ENCODE measurements at places on chromosomes 5 and 9.

DNA sequence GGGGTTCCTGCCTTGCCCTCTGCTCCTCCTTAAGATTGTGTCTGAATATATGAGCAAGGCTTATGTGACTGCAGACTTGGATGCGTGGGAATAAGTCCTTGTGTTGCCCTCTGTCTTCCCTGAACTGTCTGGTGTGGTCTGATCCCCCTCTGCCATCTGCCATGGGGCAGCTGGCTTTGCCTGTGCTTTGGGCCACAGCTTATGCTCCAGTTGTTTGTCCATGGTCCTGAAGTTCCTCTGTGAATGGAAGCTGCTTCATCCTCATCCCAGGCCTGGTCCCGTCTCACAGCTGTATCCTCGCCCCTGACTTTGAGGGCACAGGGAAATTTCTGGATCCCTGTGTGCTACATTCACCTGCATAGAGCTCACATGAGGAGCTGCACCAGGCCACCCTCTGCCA is 14.7 kb downstream of the IL31RA start:
- DNase-seq: peak; percentile 37

DNA sequence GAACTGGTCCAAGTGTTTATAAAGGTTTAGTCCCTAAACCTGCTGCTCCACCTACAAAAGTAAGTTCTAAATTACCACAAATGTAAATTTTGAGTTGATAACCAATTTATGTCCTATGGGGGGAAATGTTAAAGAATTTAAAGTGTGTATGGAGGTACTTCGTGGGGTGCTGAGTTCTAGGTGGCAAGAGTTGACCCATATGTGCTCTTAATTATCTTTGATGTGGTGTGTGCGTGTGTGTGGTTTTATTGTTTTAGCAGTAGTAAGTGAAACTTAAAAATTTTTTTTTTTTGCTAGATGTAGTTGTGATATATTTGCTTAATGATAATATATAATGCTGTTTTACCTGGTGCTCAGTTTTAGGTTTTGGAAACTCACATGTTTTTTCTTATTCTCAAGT is 72.6 kb downstream of the GPBP1 start:
- DNase-seq: no peak

GRCh38 chr5:58818465-58818864 is 235.6 kb downstream of the RAB3C start:
- no peak for DNase-seq

- no peak for DNase-seq
Observed at GRCh38 chr5:131654776-131655175, 19.7 kb upstream of the RAPGEF6 start.

GRCh38 chr5:158618256-158618655 is 481.5 kb downstream of the EBF1 start:
- DNase-seq: no peak

DNA sequence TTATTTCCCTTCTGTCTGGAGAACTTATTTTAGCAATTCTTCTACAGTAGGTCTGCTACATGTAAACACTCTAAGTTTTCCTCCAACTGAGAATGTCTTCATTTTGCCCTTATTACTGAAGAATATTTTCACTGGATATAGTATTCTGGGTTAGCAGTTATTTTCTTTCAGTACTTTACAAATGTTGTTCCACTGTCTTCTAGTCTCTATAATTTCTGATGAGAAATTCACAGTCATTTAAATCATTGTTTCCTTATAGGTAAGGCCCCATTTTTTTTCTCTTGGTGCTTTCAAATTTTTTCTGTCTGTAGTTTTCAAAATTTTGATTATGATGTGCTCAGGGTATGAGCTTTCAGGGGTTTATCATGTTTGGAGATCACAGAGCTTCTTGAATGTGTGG is 30.8 kb downstream of the MGAT1 start:
- DNase-seq: no peak

- no peak for DNase-seq
Observed at GRCh38 chr5:9858043-9858442, 227.9 kb upstream of the TAS2R1 start.

- DNase-seq: no peak
Observed at GRCh38 chr9:33223696-33224095, 16.3 kb upstream of the SPINK4 start.

- no peak for DNase-seq
Observed at GRCh38 chr9:78695519-78695918, 398.6 kb downstream of the PSAT1 start.

DNA sequence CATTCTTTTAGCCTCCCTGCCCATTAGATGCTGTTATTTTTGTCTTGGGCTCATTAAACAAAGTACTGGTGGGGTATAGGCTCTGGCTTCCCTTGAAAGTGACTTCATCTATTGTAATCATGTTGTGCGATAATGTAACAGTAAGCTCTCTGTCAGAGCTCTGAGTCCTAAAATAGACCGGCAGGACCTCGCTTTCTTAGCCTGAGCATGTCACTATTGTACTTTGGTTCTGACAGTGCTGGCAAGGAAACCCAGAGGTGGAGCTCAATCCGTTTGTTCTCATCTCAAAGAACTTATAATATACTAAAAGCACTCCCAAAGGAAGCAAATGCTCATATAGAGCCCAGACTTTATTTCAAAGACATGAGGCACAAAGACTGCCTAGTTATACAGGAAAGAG is 339.1 kb upstream of the CCNH start:
- DNase-seq: no peak

DNA sequence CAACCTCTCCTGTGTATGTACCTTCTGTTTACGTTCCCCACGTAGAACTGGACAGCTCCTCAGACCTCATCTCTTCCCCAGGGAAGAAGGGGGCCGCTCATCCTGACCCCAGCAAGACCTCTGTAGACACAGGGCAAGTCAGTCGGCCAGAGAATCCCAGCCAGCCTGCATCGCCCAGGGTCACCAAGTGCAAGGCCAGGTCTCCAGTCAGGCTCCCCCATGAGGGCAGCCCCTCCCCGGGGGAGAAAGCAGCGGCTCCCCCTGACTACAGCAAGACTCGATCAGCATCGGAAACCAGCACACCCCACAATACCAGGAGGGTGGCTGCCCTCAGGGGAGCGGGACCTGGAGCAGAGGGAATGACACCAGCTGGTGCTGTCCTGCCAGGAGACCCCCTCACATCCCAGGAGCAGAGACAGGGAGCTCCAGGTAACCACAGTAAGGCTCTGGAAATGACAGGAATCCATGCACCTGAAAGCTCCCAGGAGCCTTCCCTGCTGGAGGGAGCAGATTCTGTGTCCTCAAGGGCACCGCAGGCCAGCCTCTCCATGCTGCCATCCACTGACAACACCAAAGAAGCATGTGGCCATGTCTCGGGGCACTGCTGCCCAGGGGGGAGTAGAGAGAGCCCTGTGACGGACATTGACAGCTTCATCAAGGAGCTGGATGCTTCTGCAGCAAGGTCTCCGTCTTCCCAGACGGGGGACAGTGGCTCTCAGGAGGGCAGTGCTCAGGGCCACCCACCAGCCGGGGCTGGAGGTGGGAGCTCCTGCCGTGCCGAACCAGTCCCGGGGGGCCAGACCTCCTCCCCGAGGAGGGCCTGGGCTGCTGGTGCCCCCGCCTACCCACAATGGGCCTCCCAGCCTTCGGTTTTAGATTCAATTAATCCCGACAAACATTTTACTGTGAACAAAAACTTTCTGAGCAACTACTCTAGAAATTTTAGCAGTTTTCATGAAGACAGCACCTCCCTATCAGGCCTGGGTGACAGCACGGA is 86.7 kb downstream of the GOLPH3 start:
- DNase-seq: no peak

GRCh38 chr9:28053096-28053777 is 480.0 kb upstream of the C9orf72 start:
- DNase-seq: no peak

- no peak for DNase-seq
Observed at GRCh38 chr5:168939887-168940544, 360.8 kb upstream of the PANK3 start.

DNA sequence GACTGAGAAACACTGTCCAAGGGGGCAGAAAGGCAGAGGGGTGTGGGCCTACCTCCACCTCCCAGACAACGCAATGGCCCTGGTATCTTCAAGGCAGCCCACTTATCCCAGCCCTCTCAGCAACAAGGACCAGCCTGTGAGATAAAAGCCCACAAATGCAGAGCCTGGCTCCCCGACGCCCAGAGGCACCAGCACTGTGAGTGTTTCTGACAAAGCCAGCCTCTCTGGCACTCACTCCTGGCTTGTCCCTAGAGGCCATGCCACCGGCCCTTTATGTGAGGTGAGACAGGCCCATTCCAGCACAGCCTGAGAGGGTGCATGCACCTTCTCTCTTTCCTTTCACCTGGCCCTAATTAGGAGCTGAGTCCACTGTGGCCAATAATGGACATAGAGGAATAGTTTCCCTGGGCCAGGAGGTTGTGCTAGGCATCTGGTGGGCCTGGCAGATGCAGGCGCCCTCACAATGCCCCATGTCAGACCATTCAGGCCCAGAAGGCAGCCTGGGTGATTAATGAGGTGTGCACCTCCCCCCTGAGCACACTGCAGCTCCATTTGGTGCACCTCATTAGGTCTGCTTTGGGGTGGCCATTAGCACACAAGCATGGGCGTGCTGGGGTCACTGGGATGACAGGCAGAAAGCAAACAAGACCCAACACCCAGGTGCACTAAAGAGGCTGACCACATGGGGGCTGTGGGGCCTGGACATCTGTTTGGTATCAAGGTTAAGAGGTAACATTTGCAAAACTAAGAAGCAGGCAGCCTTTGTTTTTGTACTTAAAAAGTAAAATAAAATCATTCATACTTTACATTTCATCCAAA is 176.0 kb downstream of the MED10 start:
- no peak for DNase-seq

GRCh38 chr5:168432903-168433302 is 53.4 kb upstream of the RARS1 start:
- DNase-seq: no peak

DNA sequence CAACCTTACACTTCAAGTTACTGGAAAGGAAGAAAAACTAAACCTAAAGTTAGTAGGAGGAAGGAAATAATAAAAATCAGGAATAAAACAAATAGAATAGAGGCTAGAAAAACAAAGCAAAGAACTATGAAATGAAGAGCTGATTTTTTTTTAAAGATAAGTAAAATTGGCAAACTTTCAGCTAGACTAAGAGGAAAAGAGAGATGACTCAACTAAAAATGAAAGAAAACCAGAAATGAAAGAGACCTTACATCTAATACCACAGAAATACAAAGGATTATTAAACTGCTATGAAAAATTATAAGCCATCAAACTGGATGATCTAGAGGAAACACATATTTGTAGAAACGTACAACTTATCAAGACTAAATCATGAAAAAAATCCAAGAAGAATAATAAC is 60.0 kb downstream of the PRRC1 start:
- DNase-seq: no peak

GRCh38 chr9:70811638-70812037 is 309.8 kb downstream of the TRPM3 start:
- DNase-seq: no peak

- DNase-seq: peak; percentile 7
Observed at GRCh38 chr9:96486386-96487028, 36.5 kb downstream of the HABP4 start.

- peak; percentile 42 for DNase-seq
Observed at GRCh38 chr5:141677415-141677814, 4.6 kb downstream of the ARAP3 start.

- DNase-seq: no peak
Observed at GRCh38 chr5:144820278-144820677, 649.6 kb downstream of the KCTD16 start.

DNA sequence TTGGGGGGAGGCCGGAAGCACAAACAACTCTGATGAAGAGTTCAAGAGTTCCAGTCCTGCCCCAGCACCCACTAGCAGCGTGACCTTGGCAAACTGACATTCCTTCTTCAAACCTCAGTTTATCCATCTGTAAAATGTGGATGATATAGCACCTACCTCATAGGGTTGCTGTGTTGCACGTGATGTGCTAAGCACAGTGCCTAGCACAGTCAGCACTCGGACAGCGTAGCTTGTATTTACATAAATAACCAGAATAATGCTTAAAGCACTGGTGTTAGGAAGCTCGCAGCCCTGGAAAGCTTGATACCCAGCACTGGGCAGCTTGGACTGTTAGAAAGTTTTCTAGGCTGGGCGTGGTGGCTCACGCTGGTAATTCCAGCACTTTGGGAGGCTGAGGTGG is 5.1 kb downstream of the PKN3 start:
- DNase-seq: no peak

- no peak for DNase-seq
Observed at GRCh38 chr9:79575547-79575946, 3.8 kb downstream of the TLE4 start.

DNA sequence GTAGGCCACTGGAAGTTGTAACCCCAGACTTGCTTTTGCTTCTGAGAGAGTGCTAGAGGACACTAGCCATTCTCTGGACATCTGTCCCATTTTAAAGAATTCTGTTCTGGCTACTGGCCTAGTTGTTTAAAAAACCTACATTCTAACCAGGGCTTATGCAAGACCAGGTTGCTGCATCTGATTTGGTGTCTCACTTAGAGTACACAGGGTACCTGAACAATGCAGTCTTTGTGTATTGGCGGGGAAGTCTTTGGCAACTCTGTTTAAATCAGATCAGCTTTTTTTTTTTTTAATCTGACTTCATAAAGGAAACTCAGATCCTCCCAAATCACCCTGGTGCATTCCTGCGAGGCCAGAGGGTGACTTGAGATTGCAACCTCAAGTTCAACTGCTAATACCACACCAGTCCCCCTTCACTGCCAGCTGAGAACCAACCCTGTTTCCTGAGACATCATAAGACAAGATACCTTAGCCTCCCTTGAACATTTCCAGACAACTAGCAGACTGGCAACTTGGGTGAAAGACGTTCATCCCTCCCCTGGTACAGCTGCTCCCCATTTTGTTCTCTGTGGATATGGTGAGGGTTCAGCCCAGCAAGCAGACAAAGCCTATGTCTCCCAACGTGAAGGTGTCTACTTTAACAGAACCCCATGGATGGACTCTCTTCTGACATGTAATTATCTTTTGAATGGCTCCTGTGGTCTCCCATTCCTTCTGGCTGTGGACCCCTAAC is 27.0 kb downstream of the SKP1 start:
- DNase-seq: no peak
